ENCODE measurements at places on chromosomes 3 and 15. TPM values are rescaled to one million over a fixed set of nuclear protein-coding genes. Genes with fewer than 3 reads are reported as not detected.

DNA sequence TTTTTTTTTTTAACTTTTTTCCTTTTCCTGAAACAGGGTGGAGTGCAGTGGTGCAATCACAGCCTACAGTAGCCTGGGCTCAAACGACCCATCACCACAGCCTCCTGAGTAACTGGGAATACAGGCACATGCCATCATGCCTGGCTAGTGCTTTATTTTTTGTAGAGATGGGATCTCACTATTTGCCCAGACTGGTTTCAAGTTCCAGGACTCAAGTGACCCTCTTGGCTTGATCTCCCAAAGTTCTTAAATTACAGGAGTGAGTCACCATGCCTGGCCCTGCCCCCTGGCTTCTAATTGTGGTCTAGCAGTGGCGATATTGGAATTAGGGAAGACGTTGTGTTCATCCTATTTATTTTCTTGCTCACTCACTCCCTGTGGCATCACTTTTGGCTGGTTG lies 1138.4 kb downstream of the SI start:
- no peak for DNase-seq
- H3K27me3 ChIP-seq = no peaks in the 10 kb centered on the region
- no peaks in the 10 kb centered on the region for H3K4me1 ChIP-seq
- no peak overlapping the region for H3K27ac ChIP-seq
- H3K4me3 ChIP-seq = no peak overlapping the region

- H3K4me1 ChIP-seq = no peaks in the 10 kb centered on the region
- peaks cover 17% of the 10 kb centered on the region for H3K27me3 ChIP-seq
- H3K4me3 ChIP-seq = no peak overlapping the region
- no peaks in the 10 kb centered on the region for H3K36me3 ChIP-seq
These were observed 25.8 kb upstream of the GOLGA6C start for GRCh38 chr15:75232252-75232813.

- peaks cover 97% of the 10 kb centered on the region for H3K36me3 ChIP-seq
- no peak overlapping the region for H3K4me3 ChIP-seq
These were observed 12.9 kb downstream of the POLG start for GRCh38 chr15:89321521-89322410.

DNA sequence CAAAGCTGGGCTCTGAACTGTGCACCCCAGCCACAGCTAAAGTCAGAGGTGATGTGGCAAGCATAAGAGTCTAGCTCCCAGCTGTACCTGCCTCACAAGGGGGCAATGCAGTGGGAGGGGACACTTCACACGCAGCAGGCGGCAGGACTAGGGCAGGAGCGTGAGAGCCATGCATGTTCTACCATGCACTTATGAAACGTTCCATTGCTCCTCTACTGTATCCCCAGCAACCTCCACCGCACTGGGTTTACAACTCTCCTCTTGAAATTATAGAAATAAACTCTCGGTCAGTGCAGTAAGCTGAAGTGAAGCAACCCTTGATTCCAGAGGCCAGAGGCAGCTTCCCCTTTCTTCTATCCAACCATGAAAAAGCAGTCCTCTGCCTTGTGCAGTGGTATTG lies 298.6 kb upstream of the STT3B start:
- no peaks in the 10 kb centered on the region for H3K27me3 ChIP-seq
- H3K4me1 ChIP-seq = peaks cover 22% of the 10 kb centered on the region
- DNase-seq = no peak
- H3K36me3 ChIP-seq = no peaks in the 10 kb centered on the region
- no peak overlapping the region for H3K27ac ChIP-seq

- H3K36me3 ChIP-seq = no peaks in the 10 kb centered on the region
- H3K27me3 ChIP-seq = peaks cover 3% of the 10 kb centered on the region
- no peak overlapping the region for H3K4me3 ChIP-seq
- H3K27ac ChIP-seq = no peak overlapping the region
- DNase-seq = no peak
- H3K4me1 ChIP-seq = no peaks in the 10 kb centered on the region
These were observed 33.0 kb downstream of the CCDC39 start for GRCh38 chr3:180646187-180646790.

Gene EHD4
- 35.0 TPM for total RNA-seq

- DNase-seq = no peak
- no peak overlapping the region for H3K4me3 ChIP-seq
- H3K27ac ChIP-seq = no peak overlapping the region
- peaks cover 11% of the 10 kb centered on the region for H3K4me1 ChIP-seq
- H3K36me3 ChIP-seq = no peaks in the 10 kb centered on the region
These were observed 334.1 kb downstream of the RBMS3 start for GRCh38 chr3:29614954-29615353.

GRCh38 chr3:14253707-14254382 lies 75.2 kb downstream of the LSM3 start:
- no peak overlapping the region for H3K27ac ChIP-seq
- no peaks in the 10 kb centered on the region for H3K36me3 ChIP-seq
- H3K4me1 ChIP-seq = no peaks in the 10 kb centered on the region
- H3K27me3 ChIP-seq = peaks cover 3% of the 10 kb centered on the region
- H3K4me3 ChIP-seq = no peak overlapping the region
- no peak for DNase-seq

DNA sequence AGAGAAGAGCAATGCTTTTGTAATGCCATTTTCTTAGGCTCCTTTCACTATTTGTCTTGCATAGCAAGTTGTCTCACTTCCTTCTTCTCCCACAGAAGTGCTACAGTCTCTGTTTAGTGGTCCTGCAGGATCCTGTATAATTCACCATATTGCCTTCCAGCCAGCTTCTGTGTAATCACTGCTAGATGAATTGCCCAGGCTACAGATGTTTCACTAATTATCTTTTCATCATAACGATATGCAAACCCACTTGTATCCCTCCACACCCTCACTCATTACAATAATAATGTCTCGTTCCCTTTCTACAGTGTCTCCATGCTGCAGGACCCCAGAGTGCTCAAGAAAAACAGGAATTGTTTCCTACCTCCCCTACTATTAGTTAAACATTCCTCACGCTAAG lies 402.9 kb downstream of the TBL1XR1 start:
- no peaks in the 10 kb centered on the region for H3K36me3 ChIP-seq
- H3K27me3 ChIP-seq = no peaks in the 10 kb centered on the region
- H3K4me1 ChIP-seq = no peaks in the 10 kb centered on the region

Gene CCR9
- total RNA-seq = not detected

GRCh38 chr3:141552440-141552991 lies 65.7 kb downstream of the RASA2 start:
- no peaks in the 10 kb centered on the region for H3K27me3 ChIP-seq
- no peak overlapping the region for H3K27ac ChIP-seq
- peaks cover 37% of the 10 kb centered on the region for H3K36me3 ChIP-seq
- no peak overlapping the region for H3K4me3 ChIP-seq

GRCh38 chr3:29639578-29640290 lies 358.9 kb downstream of the RBMS3 start:
- no peaks in the 10 kb centered on the region for H3K27me3 ChIP-seq
- H3K36me3 ChIP-seq = no peaks in the 10 kb centered on the region
- DNase-seq = no peak
- H3K4me1 ChIP-seq = no peaks in the 10 kb centered on the region
- no peak overlapping the region for H3K4me3 ChIP-seq

Gene MASP1
- 4.3 TPM for total RNA-seq

Gene CLPX
- 43.4 TPM for total RNA-seq

DNA sequence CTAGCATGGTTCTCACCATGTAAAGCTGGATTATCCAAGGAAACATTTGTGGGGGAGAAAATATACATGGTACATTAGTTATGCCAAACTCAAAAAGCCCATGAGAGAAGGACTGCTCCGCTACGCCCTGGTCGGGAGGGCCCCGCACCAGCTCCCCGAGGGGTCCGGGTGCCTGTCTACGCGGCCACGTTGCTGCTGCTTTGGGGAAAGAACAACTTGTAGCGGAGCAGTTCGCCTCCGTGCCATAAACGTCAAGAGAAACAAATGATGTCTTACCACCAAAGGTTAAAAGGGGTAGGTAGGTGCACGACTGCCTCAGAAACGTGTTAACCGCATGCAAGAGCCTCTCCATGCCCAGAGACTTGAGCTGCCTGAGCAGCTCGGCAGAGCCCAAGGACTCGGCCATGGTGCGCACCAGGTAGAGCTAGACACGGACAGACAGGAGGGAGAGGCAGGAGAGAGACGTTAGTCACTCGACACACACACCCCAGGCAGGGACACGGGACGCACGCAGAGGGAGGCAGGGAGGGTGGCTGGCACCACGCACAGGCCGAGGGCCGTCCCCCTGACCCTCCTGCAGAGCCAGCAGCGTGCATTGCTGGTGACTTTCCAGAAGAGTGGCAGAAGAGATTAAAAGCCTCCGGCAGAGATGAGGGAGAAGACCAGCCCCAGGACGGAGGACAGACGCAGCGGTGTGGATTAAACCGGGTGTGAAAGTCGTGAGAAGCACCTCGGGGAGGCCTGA lies 63.4 kb downstream of the CYFIP1 start:
- DNase-seq = peak; percentile 14
- no peaks in the 10 kb centered on the region for H3K4me1 ChIP-seq
- H3K27me3 ChIP-seq = no peaks in the 10 kb centered on the region
- no peak overlapping the region for H3K27ac ChIP-seq
- no peak overlapping the region for H3K4me3 ChIP-seq

- no peak overlapping the region for H3K4me3 ChIP-seq
- H3K27me3 ChIP-seq = no peaks in the 10 kb centered on the region
- H3K36me3 ChIP-seq = peaks cover 13% of the 10 kb centered on the region
- peak; percentile 9 for DNase-seq
- H3K4me1 ChIP-seq = no peaks in the 10 kb centered on the region
These were observed 15.5 kb downstream of the KLF15 start for GRCh38 chr3:126341755-126342150.

Gene CHRNA3
- total RNA-seq = 1.3 TPM

DNA sequence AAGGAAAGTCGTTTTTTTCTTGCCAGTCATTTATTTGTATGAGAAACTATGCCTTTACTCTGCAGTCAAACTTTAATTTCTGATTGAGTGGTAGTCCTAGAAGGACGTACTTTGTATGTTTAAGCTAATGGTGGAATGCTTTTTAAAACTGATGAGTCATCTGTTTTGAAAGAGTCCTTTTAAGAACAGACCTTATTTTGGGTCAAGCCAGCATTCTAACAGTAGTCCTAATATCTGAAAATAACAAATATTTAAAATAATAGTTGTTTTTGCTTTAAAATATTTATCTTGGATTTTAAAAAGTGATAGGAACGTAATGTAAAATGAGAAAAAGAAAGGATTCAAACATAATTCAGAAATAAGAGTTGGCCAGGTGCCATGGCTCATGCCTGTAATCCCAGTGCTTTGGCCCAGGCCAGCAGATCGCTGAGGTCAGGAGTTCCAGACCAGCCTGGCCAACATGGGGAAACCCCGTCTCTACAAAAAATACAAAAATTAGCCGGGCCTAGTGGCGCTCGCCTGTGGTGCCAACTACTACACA lies 1.3 kb upstream of the LRRC58 start:
- H3K4me3 ChIP-seq = peak overlapping the region; percentile 76
- no peaks in the 10 kb centered on the region for H3K36me3 ChIP-seq
- H3K4me1 ChIP-seq = peaks cover 38% of the 10 kb centered on the region
- H3K27me3 ChIP-seq = no peaks in the 10 kb centered on the region

Gene PLS1
- 23.9 TPM for total RNA-seq

DNA sequence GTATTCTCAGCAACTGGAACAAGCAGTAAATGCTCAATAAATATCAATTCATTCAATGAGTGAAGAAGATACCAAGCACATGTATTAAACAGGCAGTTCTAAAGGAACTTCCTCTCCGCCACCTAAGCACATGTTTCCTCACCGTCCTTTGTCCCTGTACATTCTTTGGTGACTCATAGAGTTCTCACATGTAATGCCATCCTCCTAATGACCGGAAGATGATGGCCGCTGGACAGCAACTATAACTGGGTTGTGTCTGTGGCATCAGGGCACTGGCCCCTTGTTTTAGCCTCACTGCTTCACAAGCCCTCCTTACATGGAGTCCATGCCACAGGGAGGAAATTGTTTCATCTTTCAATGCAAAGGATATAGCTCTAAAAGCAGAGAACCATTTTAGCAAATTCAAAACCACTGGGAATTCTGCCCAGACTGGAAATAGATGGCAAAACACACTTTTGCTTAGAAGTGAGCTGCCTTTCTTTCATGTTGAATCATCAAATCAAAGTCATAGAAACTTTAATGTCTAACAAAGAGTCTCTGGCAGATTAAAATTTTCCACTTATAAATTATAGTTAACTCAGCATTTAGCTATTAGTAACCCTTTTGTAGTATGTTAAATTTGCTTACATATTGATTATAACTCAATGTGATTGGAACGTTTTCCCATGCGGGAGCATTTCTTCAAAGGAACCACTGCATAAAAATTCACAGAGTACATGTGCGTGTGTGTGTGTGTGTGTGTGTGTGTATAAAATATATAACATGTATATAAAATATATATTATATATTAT lies 74.1 kb downstream of the GAP43 start:
- H3K27ac ChIP-seq = no peak overlapping the region
- no peaks in the 10 kb centered on the region for H3K36me3 ChIP-seq
- DNase-seq = no peak
- H3K4me1 ChIP-seq = no peaks in the 10 kb centered on the region

DNA sequence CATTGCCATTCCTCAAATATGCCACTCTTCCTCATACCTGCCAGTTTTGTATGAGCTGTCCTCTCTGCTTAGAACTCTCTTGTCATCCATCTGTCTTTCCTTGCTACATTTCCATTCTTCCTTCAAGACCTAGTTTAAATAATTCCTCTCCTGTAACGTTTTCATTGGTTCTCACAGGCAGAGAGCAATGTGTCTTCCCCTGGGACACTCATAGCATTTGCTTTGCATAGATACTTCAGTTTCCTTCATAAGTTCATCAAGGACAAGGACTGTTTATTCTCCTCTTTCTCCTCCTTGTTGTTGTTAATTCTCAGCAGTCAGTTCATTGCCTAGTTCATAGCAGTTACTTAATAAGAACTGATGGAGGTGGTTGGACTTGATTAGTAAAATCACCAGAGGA lies 10.5 kb downstream of the NR2C2 start:
- no peaks in the 10 kb centered on the region for H3K27me3 ChIP-seq
- DNase-seq = no peak
- no peak overlapping the region for H3K4me3 ChIP-seq
- peaks cover 27% of the 10 kb centered on the region for H3K4me1 ChIP-seq

DNA sequence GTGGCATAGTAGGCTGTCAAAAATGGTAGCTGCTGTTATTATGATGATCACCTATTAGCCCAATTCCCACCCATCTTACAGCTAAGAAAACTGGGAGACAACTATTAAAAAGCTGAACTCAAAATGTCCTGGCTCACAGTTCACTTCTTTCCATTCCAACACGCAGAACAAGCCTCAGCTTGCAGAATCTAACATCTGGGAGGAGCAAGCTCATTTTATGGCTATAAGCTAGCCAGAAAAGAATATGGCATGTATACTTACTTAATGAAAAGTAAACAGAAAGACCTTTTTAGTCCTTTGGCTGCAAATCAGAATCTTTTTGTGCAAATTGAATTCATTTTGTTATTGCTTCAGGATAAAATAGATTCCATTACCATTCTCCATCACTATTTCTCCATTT lies 34.8 kb upstream of the CFAP20DC start:
- no peak overlapping the region for H3K4me3 ChIP-seq
- H3K36me3 ChIP-seq = no peaks in the 10 kb centered on the region
- no peaks in the 10 kb centered on the region for H3K4me1 ChIP-seq
- DNase-seq = no peak
- H3K27me3 ChIP-seq = no peaks in the 10 kb centered on the region

Data from lower lobe of right lung (tissue), 2 donors.